ENCODE measurements at places on chromosomes 3 and 15.

- no peak for DNase-seq
Observed at GRCh38 chr3:62566022-62566557, 192.7 kb upstream of the FEZF2 start.

GRCh38 chr3:163422671-163423070, 1655.6 kb downstream of the SI start:
- no peak for DNase-seq

DNA sequence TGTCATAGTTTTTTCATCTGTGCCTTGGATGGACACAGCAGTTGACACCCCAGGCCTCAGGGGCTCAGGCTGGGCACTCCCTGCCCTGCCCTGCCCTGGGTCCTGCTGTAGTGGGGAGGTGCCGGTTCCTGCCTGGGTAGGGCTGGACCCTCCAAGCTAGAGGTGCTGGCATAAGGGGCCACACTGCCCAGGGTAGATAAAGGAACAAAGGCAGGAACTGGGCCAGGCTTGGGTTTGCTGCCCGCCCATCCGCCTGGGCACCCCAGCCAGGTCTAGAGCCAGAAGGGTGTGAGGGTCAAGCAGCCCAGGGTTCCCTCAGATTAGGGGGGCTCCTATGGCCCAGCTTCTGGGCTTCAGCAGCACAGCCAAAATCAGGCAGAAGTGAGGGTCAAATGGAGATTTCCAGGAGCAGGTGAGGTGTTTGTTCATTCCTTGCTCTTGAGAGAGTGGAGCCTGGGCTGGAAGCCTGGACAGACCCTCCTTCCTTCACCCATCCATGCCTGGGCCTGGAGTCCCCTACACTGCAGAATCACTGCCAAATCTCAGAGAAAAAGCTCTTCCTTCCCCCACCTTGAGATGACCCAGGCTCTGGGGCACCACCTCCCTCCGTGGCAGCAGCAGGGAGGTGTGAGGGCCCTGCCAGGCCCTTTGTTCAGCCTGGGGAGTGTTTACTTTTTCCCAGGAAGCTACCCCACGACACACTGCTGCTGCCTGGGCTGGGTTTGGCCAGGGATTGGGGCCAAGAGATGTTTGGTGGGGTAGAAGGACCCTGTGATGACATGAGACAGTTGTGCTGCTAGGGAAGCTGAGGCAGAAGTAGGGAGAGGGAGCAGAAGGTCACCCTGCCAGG, 7.1 kb downstream of the SEMA3F start:
- DNase-seq = no peak

GRCh38 chr3:55066551-55067047, 138.7 kb upstream of the LRTM1 start:
- DNase-seq = no peak

- DNase-seq = no peak
Observed at GRCh38 chr3:126135406-126136076, 44.8 kb downstream of the ALDH1L1 start.

GRCh38 chr15:61364871-61365270, 135.8 kb upstream of the RORA start:
- no peak for DNase-seq

- no peak for DNase-seq
Observed at GRCh38 chr15:73176598-73176997, 124.3 kb downstream of the NEO1 start.

- no peak for DNase-seq
Observed at GRCh38 chr3:145760036-145760435, 400.9 kb downstream of the PLOD2 start.

GRCh38 chr3:134357914-134358811, 16.1 kb downstream of the AMOTL2 start:
- DNase-seq = no peak

DNA sequence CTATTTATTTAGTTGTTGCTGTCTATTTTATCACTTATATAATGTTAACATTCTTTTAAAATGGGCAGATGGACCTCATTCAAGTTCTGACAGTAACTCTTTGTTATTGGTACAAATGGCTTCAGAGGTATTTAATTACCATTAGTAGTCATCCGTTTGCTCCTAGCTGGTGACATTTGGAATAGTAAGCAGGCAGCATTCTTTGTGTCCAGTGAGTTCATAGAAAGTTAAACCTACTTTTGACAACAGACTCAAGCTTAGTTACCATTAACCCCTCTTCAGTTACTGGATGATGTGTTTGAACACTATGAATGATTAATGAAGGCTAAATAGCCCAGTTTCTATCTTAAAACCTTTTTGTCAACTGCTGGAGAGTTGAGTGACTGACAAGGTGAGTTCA, 500.7 kb upstream of the ATP11B start:
- DNase-seq = no peak

Measured in stimulated activated CD8-positive, alpha-beta memory T cell treated with anti-CD3 and anti-CD28 coated beads, Interleukin-7, amount 100 ng/mL, for 1 hour (primary cell).